ENCODE measurements at places on chromosomes 4 and X. TPM values are rescaled to one million over a fixed set of nuclear protein-coding genes. Genes with fewer than 3 reads are reported as not detected.

The LIMCH1 gene
- total RNA-seq: 24.5 TPM

The NUP62CL gene
- 0.48 TPM for total RNA-seq

The MAGEB2 gene
- 0.46 TPM for total RNA-seq

The FAM184B gene
- total RNA-seq: not detected

The PDLIM3 gene
- 12.5 TPM for total RNA-seq

The SLC49A3 gene
- not detected for total RNA-seq

The C4orf50 gene
- 0.02 TPM for total RNA-seq

The ATP1B4 gene
- not detected for total RNA-seq

The ARL13A gene
- not detected for total RNA-seq

The TBX22 gene
- 0.48 TPM for total RNA-seq

The TCEAL6 gene
- not detected for total RNA-seq

The PCDH10 gene
- total RNA-seq: 5.5 TPM

The FREM3 gene
- not detected for total RNA-seq

The C4orf17 gene
- not detected for total RNA-seq

Measured in H4 (cell line).